Right ventricle myocardium superior (tissue), 1 donor: ENCODE measurements at places on chromosomes 16 and 17.

- DNase-seq, result no peak
Measured at GRCh38 chr17:46777943-46778915, 40.3 kb downstream of the WNT3 start.

DNA sequence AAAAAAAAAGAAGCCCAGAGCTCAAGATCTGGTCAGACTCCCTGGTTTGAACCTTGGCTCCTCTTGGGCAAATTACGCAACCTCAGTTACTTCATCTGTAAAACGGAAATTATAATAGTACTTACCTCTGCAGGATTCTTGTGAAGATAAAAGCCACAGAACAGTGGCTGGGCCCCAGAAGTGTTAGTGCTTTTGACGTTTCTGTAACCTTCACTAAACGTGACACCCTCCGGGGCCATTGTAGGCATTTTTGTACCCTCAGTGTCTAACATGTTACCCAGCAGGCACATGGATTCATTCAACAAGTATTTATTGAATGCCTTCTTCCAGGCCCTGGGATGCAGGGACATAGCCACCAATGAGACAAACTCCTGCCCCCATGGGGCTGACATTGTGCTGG lies 58.0 kb downstream of the PITPNC1 start:
- no peak for DNase-seq

GRCh38 chr16:88928405-88929090 lies 48.5 kb downstream of the CBFA2T3 start:
- no peak for DNase-seq

DNA sequence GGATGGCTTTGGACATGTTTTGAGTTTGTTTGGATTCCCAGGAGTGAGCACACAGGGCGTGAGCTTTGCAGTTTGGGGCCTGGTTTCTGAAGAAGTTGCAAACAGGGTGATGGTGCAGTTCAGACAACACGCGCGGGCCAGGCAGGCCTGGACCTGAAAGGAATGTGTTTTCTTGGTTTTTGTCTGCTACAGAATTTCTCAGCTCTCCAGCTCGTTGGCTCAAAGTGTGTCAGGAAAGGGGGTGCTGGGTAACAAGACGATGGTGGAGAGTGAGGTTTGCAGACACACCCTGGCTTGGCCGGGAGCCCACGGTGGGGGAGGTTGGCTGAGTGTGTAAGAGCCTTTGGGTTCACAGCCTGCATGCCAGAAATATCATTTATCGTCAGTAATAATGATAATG lies 82.3 kb downstream of the CMIP start:
- peak; percentile 72 for DNase-seq

DNA sequence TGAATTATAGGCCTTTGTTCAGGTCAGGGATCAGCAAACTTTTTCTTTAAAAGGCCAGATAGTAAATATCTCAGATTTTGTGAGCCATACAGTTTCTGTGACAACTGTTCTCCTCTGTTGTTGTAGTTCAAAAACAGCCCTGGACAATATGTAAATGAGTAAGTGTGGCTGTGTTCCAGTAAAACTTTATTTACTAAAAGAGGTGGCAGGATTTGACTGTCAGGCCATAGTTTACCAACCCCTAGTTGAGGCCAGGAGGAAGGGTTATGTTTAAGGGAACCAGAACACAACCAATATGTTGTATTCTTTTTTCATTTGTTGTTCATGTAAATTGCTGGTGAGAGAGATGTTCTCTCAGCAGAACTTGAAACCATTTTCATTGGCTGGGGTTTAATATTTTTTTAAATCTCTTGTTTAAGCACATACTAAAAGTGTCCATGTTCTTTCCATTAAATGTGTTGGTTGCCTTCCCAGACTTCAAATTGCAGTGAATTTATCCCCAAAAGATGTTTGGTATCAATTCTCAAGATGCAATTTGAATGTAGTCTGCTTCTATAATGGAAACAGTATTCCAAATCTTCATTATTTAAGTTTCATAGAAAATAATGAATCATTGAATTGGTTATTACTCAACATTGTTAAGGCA lies 260.3 kb downstream of the FTO start:
- no peak for DNase-seq

- no peak for DNase-seq
Measured at GRCh38 chr16:10121897-10122425, 60.3 kb downstream of the GRIN2A start.

DNA sequence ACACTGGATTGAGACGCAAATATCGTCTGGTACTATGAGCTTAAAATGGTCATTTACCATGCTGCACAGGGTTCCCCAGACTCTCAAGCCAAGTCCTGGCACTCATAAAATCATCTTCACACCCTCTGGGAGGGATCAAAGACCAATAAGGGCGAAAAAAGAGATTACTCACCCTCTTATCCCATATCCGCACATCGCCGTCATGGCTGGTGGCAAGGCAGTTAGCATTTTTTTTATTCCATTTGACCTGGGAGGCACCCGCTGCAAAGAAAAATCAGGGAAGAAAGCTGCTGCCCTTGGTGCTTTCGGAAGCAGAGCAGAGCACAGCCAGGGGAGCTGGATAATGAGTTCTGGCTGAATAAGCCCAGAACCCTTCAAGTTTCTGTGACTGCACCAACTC lies 42.4 kb downstream of the WDR59 start:
- no peak for DNase-seq

- DNase-seq, result no peak
Measured at GRCh38 chr16:20880867-20881502, 19.2 kb downstream of the DCUN1D3 start.

GRCh38 chr17:78034429-78035091 lies 76.1 kb downstream of the TNRC6C start:
- no peak for DNase-seq

DNA sequence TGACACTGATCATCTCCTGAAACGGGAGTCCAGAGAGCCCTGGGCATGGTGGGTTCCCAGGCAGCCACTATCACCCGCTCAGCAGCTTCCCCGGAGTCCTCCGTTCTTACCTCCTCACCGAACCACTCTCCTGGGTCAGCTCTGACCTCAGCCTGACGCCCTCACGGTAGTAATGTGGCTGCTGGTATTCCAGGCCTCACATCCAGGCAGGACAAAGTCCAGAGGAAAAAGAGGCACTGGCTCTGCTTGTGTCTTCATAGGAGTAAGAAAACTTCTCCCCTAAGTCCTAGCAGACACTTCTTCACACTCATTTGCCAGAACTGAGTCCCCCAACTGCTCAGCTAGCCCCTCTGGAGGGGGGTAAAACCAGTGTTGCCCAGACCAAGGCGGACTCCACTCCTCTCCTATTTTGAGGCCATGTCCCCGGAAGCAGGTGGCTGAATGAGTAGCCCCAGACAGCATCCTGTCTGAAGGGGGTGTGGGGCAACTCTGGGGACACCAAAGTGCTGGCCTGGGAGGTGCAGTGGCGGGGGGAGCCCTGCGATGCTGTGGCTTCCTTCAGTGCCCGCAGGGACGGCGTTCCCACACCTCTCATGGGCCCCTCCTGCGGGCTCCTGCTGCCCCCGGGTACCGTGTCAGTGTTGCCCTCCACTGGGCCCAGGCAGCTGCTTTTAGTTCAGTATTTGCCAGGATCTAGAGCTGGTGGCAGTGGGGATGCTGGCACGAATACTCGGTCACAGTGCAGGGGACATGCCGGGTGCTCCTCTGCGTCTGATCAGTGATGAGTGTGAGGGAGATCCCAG lies 5.4 kb downstream of the FSCN2 start:
- no peak for DNase-seq

GRCh38 chr17:31248986-31249834 lies 47.8 kb downstream of the OMG start:
- DNase-seq, result no peak

DNA sequence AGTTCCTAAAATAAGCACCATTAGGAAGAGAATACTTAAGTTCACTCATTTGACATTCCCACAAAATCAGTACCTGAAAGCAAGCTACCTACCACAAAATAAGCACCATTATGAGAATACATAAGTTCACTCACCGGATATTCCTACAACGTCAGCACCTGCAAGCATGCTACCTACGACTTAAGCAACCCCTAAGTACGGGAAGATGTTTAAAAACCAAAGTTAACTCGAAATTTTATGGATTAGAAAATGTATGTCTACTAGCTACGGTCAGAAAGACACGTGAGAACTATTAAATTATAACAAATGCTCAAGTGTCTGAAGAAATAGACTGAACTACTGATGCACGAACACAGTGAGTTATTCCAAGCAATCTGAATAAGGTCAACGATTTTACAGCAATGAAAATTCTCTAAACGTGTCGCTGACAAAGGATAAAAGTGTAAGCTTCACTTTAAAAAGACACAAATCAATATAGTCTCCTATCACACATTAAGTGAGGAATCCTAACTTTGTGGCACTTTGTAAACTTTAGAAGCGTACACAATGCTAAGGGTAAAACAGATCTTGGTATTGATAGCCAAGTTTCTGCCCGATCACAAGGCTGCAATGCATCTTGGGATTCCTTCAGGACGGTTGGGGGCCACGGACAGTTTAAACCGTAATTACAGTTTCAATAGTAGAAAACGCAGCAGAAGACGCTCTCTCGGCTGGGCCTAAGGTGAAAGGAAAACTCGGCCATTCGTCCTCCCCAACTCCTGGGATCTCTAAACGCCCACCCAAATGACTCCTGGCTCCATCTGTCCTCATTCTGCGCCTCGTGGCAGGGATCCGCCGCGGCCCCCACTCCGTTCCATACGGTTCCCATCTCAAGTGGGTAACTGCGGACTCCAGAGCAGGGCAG lies 1.3 kb downstream of the GSPT1 start:
- no peak for DNase-seq

DNA sequence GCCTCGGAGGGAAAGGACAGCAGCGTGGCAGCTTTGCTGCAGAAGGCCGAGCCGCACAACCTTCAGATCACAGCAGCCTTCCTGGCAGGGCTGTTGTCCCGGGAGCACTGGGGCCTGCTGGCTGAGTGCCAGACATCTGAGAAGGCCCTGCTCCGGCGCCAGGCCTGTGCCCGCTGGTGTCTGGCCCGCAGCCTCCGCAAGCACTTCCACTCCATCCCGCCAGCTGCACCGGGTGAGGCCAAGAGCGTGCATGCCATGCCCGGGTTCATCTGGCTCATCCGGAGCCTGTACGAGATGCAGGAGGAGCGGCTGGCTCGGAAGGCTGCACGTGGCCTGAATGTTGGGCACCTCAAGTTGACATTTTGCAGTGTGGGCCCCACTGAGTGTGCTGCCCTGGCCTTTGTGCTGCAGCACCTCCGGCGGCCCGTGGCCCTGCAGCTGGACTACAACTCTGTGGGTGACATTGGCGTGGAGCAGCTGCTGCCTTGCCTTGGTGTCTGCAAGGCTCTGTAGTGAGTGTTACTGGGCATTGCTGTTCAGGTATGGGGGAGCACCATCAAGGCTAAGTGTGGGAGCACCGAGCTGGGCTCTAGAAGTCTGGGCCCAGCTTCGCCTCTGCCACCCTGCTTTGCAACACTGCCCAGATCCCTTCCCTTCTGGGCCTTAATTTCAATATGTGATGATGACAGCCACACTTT lies 18.6 kb downstream of the NOD2 start:
- DNase-seq, result peak; percentile 76

- DNase-seq, result no peak
Measured at GRCh38 chr16:29644973-29645693, 17.9 kb upstream of the SPN start.

- no peak for DNase-seq
Measured at GRCh38 chr16:82386761-82387160, 216.7 kb upstream of the MPHOSPH6 start.

- DNase-seq, result peak; percentile 54
Measured at GRCh38 chr16:57147381-57148221, 38.2 kb downstream of the PSME3IP1 start.

- DNase-seq, result no peak
Measured at GRCh38 chr16:77723108-77723514, 797 bp downstream of the NUDT7 start.

- peak; percentile 92 for DNase-seq
Measured at GRCh38 chr17:80959330-80960036, 32.2 kb upstream of the CHMP6 start.

DNA sequence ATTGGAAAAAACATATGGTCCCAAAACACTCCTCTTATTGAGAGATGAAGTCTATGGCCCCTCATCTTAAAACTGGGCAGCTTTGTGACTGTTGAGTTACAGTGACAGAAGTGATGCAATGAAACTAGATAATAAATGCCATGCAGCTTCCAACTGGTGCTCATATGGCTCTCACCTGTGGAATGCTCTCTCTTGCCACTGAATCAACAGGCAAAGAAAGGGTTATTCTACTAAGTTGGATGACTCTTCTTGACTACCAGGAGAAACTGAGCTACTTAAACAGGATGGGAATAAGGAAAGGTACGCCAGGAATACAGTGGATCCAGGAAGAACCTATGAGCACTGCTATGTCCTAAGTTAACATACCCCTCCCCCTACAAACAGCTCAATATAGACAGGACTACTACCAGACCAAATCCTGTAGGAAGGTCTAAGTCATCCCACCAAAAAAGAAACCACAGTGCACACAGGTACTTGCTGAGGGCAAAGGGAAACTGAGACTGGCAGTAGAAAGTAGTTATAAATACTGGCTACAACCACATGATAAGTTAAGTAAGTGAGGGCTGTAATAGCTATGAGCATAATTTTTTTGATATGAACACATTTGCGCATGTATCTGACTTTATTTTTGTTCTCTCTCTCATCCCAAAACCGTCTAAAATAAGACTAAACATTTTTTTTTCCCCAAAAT lies 398.5 kb downstream of the ZFHX3 start:
- DNase-seq, result no peak

DNA sequence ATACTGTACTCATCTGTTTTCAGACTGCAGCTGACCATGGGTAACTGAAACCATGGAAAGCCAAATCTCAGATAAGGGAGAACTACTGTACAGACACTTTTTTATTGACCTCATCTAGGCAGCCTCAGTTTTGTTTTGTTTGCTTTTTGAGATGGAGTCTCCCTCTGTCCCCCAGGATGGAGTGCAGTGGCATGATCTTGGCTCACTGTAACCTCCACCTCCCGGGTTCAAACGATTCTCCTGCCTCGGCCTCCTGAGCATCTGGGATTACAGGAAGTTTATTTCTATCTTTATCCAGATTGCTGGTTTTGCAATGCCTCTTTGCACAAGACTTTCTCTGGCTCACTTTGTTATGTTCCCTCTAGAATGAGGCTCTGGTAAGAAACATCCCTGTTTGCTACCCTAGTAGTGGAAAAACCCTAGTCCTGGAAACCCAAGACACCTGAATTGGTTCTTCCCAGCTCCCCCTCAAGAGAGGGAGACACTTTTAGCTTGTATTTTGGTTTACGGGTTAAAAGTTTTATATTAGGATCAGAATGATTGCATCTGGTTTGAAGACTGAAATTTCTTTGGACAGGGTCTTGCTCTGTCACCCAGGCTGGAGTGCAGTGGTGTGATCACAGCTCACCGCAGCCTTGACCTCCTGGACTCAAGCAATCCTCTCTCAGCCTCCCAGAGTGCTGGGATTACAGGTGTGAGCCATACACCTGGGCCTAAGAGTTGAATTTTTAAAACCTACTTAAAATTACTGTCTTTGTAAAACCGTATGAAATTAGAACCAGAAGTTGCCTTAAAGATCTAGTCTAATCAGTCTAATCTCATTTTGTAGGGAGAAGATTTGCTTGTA lies 38.9 kb downstream of the ZNF207 start:
- DNase-seq, result no peak

GRCh38 chr16:61887903-61888302 lies 148.3 kb downstream of the CDH8 start:
- DNase-seq, result no peak

- peak; percentile 42 for DNase-seq
Measured at GRCh38 chr17:3972281-3972731, 8.1 kb upstream of the ATP2A3 start.
